Karpas-422 (cell line): ENCODE measurements at places on chromosomes 3 and 15. TPM values are rescaled to one million over a fixed set of nuclear protein-coding genes. Genes with fewer than 3 reads are reported as not detected.

Gene TMEM41A
- 20.6 and 34.1 TPM in 2 replicates for total RNA-seq

DNA sequence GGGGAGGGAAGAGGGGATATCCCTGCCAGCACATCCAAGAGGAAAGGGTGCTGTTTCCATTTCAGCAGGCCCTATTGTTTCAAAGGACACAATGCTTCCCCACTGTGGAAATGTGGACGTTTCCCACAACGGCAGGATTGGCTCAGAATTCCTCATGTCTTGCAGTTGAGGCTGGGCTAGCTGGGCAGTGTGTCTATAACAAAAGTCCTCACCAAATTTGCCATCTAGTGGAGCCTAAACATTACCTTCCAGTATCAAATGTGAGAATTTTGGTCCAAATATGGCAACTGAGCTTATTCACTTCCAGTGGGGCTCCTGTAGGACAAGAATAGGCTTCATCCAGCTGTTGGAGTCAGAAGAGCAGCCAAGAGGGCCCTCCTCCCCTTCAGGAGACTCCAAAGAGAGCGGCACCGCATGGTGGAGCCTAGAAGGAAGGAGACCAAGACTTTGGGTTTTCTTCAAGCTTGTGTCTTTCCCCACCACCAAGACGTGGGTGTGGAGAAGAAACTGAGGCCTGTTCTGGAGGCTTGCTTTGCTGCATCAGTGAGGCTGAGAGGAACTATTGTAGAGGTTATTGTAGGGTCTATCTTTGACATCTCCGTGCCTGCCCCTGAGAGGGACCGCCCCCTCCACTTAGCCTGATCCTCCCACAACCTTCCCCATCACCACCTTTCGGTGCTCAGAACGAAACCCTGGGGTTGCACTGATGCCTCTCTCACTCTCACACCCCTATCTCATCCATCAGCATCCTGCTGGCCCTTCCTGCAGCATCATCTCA is 45.3 kb upstream of the SLCO2A1 start:
- DNase-seq, result no peak

DNA sequence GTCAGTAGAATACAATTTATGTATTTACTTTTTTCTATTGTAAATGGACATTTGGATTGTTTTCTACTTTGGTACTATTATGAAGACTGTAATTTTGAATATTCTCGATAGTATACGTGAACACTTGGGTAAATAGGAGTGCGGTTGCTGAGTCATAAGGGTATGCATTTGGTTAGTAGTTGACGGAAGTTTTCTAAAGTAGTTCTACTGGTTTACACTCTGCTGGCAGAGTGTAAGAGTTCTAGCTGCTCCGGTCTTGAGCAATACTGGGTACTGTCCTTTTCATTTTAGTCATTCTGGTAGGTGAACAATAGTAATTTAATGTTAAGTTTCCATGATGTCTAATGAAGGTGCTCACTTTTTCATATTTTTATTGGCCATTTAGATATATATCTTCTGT is 70.0 kb downstream of the MEF2A start:
- DNase-seq, result no peak

DNA sequence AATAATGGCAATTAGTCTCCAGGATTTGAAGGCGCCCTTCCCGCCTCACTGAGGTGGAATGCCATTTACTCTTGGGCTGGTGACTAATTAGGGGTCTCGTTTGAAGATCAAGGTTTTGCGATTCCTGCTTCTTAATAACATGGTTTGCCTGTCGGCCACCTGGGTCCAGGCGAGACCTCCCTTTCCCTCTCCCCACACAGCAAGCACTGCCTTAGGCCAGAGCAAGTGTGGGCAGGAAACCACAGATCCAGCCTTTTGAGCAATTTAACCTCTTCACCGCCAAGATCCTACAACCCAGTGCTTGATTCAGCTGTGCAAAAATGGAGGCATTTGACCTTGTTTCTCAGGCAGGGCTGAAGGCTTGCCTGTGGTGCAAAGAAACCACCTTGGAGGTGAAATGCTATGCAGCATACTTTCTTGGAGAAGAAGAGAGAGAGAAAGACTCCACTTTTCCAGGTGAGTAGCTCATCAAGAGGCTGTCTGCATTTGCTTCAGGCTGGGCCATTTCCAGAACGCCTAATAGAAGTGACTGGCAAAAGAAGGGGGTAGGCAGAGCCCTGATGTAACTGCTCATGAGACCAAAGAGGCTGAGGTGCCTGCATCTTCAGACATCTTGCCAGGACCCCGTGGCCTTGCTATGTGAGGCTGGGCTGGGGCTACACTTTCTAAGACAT is 34.1 kb upstream of the WNT5A start:
- DNase-seq, result no peak

DNA sequence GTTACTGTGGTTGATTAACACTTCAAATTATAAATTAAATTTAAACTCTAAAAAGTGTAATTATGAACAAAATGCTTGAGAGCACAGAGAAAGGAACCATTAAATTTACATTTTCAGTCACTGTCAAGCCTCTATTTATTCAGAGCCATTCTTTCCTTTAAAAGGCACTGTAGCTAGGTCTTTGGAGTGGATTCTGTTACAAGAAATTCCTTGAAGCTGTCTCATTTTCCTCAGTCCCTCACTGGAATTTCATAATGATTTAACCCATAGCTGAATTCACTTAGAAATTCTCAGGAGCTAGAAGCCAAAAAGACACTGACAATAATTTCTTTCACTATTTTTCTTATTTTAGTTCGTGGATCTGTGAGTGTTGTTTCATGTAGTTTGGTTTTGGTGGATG is 81.2 kb upstream of the TCF12 start:
- peak; percentile 51 for DNase-seq

- DNase-seq, result peak; percentile 94
Observed at GRCh38 chr15:34988027-34988902, at the start of gene ZNF770. ZNF770 (minus strand) TSS chr15:34988287; CDS start chr15:34983434, 4,853 bp downstream.

Gene STRA6
- total RNA-seq, result 0.18 TPM in 1 of 2 replicates, not detected in the other

Gene MORC1
- not detected in 2 replicates for total RNA-seq

- no peak for DNase-seq
Observed at GRCh38 chr15:44706401-44706800, 4.7 kb downstream of the PATL2 start.

DNA sequence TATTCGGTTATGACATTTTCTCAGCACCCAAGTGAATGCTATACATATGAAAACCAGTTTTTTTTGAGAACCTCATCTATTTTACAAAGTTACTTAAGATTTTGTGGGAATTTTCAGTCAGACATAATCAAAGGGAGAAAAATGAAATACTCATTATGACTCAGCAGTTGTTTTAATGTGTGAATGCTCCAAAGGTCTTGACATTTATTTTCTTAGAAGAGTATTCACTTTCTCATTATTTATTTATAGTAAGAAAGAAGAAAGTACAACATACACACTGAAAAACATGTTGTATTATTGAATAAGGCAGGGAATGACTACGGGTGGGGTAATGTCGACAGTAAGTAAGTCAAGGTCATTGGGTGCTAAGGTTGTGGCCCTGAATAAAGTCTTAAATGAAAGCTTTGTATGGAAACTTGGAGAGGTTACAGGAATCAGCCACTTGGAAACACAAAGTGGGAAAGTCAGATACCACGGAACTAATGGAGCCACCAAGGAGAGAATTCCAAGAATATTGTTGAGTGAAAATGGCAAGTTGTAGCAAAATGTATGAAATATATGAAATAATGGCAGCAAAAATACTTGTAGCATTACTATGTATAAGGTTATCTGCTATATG is 844.5 kb downstream of the TBL1XR1 start:
- DNase-seq, result no peak

DNA sequence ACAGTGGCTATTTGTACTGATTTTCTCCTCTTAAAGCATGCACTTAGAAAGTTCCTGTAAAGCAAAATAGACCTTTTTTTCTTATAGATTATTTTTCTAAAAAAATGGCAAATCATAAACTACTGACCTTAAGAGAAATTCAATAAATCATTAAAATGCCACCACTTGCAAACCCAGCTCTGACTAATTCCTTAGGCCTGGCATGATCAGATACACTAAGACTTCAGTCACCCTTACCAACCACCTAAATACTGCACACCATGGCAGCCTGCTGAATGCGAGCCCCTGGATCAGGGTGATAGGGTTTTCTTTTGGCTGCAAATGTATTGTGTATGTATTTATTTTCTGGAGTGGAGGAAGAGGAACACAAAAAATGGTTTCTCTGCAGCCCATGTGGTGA is 370.6 kb upstream of the TBL1XR1 start:
- no peak for DNase-seq

DNA sequence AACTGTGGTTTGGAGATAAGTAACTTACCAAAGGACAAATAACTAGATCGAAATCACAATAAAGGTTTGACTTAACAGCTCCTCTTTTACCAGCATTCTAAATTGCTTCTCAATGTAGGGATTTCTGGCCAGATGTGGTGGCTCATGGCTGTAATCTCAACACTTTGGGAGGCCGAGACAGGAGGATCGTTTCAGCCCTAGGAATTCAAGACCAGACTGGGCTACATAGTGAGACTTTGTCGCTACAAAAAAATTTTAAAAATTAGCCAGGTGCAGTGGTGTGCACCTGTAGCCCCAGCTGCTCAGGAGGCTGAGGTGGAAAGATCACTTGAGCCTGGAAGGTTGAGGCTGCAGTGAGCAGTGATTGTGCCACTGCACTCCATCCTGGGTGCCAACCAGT is 17.4 kb upstream of the IGF2BP2 start:
- DNase-seq, result no peak

DNA sequence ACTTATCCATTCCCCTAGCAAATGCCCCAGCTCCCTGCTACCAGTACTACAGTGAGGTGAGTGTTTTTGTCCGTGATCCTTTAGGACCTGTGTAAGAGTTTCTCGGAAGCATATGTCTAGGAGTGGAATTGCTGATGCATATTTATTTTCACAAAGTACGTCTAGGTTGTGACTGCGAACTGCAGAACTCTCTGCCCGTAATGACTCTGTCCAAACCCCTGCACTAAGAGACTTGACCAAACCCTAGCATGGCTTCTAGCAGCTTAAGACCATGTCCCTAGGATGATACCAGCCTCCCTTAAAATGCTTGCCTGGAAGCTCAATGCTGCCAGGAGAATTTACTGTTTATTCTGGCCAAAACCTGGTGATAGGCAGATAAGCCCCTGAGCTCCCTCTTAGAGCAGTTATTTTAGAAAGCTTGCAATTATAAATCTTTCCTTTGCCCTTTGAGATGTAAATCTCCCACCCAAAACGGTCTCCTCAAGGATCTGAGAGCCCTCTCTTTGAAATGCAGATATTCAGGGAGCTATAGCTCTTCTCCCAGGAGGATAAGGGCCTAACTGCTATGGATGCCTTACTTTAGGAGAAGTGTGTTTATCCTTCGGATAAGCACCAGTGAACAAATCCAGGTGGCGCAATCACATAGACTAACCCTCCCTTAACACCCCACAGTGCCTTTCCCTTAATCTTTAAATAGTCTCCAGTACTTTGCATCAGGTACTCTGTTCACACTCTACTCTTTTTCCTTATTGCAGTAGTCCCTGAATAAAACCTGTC is 14.7 kb upstream of the CA12 start:
- no peak for DNase-seq

GRCh38 chr15:92492551-92493115 is 99.0 kb downstream of the ST8SIA2 start:
- DNase-seq, result no peak

DNA sequence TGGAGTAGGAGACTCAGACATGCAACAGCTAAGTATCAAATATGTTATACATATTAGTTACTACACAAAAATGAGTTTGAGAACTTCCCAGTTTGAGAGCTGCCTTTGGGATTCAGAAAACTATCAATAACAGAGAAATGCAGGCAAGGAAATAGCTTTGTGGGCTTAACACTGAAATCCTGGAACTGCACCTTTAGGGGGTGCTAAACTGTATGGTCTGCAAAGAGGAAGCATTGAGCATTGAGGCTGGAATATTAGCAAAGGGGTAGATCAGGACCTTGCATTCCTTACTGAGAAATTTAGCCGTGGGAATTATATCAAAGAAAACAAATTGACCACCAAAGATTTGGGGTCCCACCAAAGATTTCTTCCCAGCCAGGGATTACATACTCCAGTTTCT is 580.0 kb downstream of the ZNF385D start:
- peak; percentile 44 for DNase-seq

DNA sequence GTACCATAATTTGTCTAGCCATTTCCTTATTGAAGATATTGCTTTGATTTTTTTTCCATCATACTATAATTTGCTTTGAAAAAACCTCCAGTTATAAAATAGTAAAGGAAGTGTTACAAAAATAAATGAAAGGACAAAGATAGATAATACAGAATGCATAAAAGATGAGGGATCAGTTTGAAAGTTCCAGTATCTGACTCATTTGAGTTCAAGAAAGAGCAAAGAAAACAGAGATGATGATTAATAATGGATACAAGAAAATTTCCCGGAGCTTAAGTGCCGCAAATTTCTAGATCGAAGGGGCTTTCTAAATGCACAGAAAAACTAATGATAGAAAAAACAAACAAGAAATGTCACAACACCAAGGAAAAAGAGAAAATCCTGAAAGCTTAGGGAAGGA is 4.3 kb downstream of the WDR48 start:
- DNase-seq, result no peak

- no peak for DNase-seq
Observed at GRCh38 chr3:124887177-124887931, at the start of gene ITGB5. ITGB5 (minus strand) TSS chr3:124887365; CDS start chr3:124887000, 365 bp downstream.

DNA sequence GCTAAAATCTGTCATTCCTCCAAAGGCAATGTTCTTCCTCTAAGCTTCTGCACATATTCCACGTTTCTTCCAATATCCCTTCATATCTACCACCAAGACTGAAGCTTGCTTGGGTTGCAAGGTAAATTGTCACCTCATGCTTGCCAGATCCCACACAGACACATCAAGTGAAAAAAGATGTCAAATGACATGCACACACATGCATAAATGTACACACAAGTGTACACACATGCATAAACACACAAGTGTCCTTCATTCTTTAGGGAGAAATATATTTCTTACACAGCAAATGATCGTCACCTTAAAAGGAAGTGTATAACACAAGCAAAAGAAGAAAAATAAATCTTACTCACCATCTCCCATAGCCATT is 59.4 kb downstream of the CLASP2 start:
- DNase-seq, result no peak

Gene TEX55
- not detected in 2 replicates for total RNA-seq

Gene MST1R
- total RNA-seq, result not detected in 2 replicates

GRCh38 chr3:141450727-141451375 is 36.0 kb upstream of the RASA2 start:
- DNase-seq, result no peak

Gene GPR62
- total RNA-seq, result not detected in 2 replicates

Gene USP13
- total RNA-seq, result 17.5 and 22.1 TPM in 2 replicates

DNA sequence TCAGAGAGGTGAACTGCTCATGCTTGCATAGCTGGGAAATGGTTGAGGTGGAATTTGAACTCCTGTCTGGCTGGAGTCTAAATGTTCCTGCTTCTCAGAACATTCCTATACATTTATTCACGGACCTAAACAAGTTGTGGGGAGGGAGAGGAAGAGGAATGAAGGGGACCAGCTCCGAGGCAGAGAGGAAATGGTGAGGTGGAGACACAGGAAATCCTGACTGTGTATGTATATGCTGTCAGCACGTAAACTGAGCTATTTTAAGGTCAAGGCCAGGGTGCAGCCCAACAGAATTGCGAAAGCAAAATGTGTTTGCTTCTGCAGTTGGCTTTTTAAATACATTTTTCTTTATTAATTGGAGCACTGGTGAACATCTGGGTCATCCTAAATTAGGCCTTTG is 74.1 kb upstream of the POMGNT2 start:
- DNase-seq, result no peak
